ENCODE measurements at places on chromosomes 3 and 15.

GRCh38 chr15:90126596-90127435, 24.5 kb upstream of the IDH2 start:
- DNase-seq: no peak

- DNase-seq: no peak
These were observed 178.6 kb downstream of the CPNE4 start for GRCh38 chr3:131856171-131856570.

- no peak for DNase-seq
These were observed 36.8 kb downstream of the TLE3 start for GRCh38 chr15:70060993-70061305.

- DNase-seq: peak; percentile 14
These were observed 984.1 kb downstream of the EPHA3 start for GRCh38 chr3:90091549-90091948.

DNA sequence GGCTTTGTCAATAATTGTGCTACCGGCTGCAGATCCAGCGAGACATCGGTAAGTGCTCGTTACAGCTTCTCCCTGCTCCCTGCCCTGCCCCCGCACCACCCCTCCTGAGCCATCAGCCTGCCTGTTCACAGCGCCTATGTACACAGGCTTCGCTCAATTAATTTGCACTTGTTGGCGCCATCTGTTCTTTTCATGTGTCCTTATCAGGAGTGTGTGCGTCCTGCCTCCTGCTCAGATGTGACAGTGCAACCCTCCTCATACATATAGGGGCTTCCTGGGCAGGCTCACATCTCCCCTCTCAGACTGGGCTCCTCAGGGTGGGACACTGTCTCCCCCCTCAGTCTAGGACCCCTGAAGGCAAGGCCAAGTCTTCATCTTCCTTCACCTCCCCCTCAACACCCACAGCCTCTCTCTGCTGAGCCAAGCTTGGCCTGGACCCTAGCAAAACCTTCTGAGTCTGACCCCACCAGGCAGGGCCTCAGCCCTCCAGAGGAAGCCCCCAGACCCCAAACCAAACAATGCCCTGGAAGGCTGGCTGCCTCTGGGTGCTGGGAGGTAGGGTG, 54.9 kb downstream of the CYP11A1 start:
- DNase-seq: no peak
